H9 (cell line): ENCODE measurements at places on chromosomes 12 and 14. TPM values are rescaled to one million over a fixed set of nuclear protein-coding genes. Genes with fewer than 3 reads are reported as not detected.
A peak's percentile ranks its signal among the peaks of the same experiment; 100 is the strongest.

- H3K4me1 ChIP-seq: no peaks in the 10 kb centered on the region
- no peak overlapping the region for H3K27ac ChIP-seq
- H3K4me3 ChIP-seq: no peak overlapping the region
- no peaks in the 10 kb centered on the region for H3K27me3 ChIP-seq
These were observed 705.8 kb upstream of the USP15 start for GRCh38 chr12:61554268-61555008.

GRCh38 chr14:63045234-63045611, at the start of gene KCNH5:
TSS of gene KCNH5 (minus strand) at chr14:63045458. CDS start at chr14:63045186, 272 bp downstream.
- no peak within 1 kb of the TSS for H3K27ac ChIP-seq
- peak within 1 kb of the TSS; percentile 70 for H3K4me3 ChIP-seq
- H3K27me3 ChIP-seq: peaks cover 17% of the 10 kb centered on the region; the same call in 1 of the 2 replicates
- no peaks in the 10 kb centered on the region for H3K36me3 ChIP-seq
- peak; percentile 91 for DNase-seq
- no peaks in the 10 kb centered on the region for H3K4me1 ChIP-seq

DNA sequence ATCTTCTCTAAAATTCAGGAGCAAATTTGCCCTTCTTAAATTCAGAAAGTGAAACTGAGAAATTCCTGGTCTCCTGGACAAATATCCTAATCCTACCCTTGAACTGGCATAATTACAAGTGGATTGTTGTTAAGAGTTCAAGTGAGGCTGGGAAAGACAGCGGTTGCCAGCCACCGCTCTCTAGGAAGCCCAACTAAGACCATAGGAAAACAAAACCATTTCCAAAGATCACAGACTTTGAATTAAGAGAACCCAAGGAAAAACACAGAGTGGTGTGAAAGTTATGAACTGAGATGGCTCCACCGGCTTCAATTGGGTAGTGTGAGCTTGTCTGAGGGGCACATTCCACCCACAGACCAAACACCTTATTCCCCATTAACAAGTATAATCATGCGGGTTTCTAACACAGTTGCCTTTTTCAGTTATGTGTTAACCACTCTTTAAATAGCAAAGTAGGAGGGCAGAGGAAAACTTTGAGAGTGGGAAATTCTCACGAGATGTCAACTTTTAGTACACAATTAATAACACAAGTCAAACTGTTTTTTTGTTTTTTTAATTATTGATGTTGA, 1628.8 kb upstream of the SEL1L start:
- no peaks in the 10 kb centered on the region for H3K27me3 ChIP-seq
- no peak overlapping the region for H3K27ac ChIP-seq
- H3K4me3 ChIP-seq: no peak overlapping the region
- no peaks in the 10 kb centered on the region for H3K36me3 ChIP-seq
- DNase-seq: no peak

DNA sequence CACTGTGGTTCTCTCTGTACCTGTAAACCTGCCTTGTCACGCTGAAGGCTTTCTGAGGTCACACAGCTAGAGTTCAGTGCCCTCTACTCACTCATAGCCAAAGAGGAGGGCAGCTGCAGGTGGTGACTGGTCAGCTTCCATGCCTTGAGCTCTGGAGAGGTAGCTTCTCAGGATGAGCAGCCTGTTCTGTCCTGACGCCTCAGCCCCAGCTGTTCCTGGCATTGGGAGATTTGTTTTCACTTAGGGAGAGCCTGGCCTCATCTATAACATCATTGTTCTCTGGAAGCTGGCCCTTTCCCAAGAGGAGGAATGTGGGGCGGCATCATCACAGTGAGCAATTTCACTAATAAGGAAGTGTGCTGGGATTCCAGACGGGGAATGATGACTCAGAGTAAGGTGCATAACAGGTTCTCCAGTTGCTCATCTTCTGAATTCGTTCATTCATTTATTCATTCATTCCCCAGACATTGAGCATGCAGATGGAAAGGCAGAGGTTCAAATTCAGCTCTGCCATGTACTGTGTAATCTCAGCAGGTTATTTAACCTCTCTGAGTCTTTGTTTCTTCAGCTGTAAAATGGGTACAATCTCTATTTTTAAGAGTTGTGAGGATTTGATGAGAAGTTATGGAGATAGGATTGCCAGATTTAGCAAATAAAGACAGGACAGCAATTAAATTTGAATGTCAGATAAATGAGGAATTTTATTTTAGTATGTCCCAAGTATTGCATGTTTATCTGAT, 255.8 kb upstream of the CRY1 start:
- H3K4me1 ChIP-seq: no peaks in the 10 kb centered on the region; the same call in 1 of the 2 replicates
- no peak overlapping the region for H3K27ac ChIP-seq
- peaks cover 12% of the 10 kb centered on the region for H3K36me3 ChIP-seq
- no peak overlapping the region for H3K4me3 ChIP-seq
- no peaks in the 10 kb centered on the region for H3K27me3 ChIP-seq

GRCh38 chr12:115820656-115821055, 456.8 kb downstream of the MED13L start:
- H3K4me1 ChIP-seq: no peaks in the 10 kb centered on the region
- no peaks in the 10 kb centered on the region; the same call in 1 of the 2 replicates for H3K27me3 ChIP-seq
- no peak overlapping the region for H3K4me3 ChIP-seq
- no peak overlapping the region for H3K27ac ChIP-seq

GRCh38 chr12:95804291-95804690, 13.7 kb upstream of the NTN4 start:
- no peaks in the 10 kb centered on the region for H3K4me1 ChIP-seq
- H3K4me3 ChIP-seq: no peak overlapping the region
- no peaks in the 10 kb centered on the region; the same call in 2 of the 3 replicates for H3K36me3 ChIP-seq
- no peak for DNase-seq

DNA sequence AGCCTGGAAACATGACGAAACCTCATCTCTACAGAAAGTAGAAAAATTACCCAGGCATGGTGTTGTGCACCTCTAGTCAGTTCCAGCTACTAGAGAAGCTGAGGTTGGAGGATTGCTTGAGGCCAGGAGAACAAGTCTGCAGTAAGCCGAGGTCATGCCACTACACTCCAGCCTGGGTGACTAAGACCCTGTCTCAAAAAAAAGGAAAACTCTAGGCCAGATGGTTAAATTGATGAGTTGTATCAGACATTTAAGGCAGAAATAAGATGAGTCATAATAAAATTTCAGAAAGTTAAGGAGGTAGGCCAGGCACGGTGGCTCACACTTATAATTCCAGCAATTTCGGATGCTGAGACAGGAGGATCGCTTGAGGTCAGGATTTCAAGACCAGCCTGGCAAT, 10.7 kb downstream of the EIF2S1 start:
- DNase-seq: no peak
- H3K4me3 ChIP-seq: no peak overlapping the region
- no peaks in the 10 kb centered on the region for H3K4me1 ChIP-seq
- H3K36me3 ChIP-seq: peaks cover 93% of the 10 kb centered on the region
- no peak overlapping the region for H3K27ac ChIP-seq

DNA sequence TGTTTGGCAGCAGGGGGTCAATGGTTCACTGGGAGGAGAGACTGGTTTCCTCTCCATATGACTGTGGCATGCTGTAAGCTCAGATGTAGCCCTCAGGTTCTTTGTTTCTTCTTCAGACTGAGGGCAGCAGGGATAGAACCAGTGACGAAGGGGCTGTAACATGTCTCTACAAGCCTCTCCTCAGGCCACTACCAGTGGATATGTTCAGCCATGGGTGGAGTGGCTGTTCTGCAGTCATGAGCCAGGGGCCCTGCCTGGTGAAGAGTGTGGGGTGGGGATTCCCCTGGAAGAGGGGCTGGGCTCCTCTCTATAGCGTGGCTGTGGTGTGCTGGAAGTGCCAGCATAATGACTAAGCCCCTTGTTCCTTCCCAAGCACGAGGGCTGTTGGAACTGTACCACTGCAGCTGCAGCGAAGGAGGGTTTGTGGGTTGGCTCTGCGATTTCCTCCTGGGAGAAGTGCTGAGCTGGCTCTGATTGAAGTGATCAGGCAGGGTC, 55.8 kb downstream of the CMAS start:
- no peak overlapping the region for H3K27ac ChIP-seq
- H3K36me3 ChIP-seq: no peaks in the 10 kb centered on the region; the same call in 2 of the 3 replicates

DNA sequence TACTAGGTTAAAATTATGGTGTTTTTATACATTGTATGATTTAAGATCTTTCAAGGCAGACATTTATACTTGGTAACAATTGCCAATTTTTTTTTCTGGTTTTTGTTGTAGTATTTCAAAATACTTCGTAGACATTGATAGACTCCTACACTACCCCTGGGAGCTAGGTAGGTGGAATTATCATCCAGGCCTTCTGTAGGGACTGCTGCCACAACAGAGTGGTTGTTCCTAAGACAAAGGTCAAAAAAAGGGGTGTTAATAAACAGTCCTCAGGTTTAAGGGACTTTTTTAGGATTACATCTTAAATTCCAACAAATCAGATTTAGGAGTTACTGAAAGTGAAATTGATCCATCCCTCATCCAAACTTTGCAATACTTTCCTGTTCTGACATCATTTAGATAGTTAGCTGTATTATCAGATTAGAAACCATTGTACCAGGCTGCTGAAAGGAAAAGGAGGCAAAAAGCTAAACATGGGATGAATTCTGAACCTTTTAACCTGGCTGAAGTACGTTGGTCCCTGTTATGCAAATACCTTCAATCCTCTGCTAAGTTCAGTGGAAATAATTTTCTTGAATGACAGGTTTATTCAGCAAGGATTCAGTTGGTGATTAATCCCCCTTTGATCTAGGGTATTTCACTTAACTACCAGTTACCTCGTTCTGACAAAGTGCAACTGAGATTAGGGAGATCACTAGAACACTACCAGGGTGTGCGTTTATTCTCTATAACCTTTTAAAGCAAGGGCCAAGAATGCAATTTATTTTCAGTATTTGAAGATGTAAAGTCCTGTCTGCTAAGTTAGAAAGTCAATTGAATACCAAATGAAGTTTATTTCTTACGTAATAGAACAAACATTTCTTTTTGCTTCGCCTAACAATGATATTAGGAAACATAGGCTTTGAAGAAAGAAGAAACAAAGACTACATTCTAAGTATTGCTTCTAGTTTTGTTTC, 23.2 kb downstream of the AP5M1 start:
- no peak for DNase-seq
- H3K27ac ChIP-seq: no peak overlapping the region
- H3K36me3 ChIP-seq: peaks cover 10% of the 10 kb centered on the region

DNA sequence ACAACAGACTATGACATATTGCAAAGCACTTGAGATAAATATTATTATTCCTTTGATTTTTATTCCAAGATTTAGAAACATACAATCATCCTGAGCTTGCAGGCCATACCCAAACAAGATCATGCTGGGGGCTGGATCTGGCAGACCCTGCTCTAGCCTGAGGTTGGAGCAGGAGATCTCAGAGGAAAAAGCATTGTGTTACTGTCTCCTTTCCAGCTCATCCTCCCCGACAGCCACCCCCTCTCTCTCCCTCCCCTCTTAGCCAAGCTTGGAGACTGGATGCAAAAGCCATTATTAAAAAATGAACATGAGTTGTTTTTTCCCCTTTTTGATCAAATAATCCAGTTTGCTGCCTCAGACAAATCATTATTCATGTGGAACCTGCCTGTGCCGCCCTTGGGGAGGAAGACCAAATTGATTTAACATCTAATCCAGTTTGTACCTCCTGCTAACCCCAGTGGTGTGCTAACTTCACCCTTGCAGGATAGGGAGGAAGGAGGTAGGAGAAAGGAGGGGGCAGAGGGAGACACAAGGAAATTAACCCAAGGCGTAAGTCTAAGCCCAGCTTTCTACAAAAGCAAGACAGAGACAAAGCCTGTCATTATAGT, 565.8 kb upstream of the TBX3 start:
- H3K4me1 ChIP-seq: no peaks in the 10 kb centered on the region; the same call in 1 of the 2 replicates
- H3K27me3 ChIP-seq: no peaks in the 10 kb centered on the region
- H3K4me3 ChIP-seq: no peak overlapping the region
- no peak for DNase-seq
- H3K27ac ChIP-seq: no peak overlapping the region

Gene ACYP1
- 15.5 and 18.9 TPM in 2 replicates for total RNA-seq

Gene PTPN21
- total RNA-seq: 12.9 and 14.3 TPM in 2 replicates

Gene HOXC12
- not detected in 2 replicates for total RNA-seq

Gene TMEM229B
- 0.22 and 0.24 TPM in 2 replicates for total RNA-seq
